ENCODE measurements at places on chromosomes 11 and 22. TPM values are rescaled to one million over a fixed set of nuclear protein-coding genes. Genes with fewer than 3 reads are reported as not detected.

Gene RNASEH2C
- total RNA-seq: 116 TPM

Gene C22orf23
- total RNA-seq: 0.27 TPM

Gene RPS6KA4
- total RNA-seq: 35.3 TPM

Gene NLRP14
- not detected for total RNA-seq

Gene RFPL2
- not detected for total RNA-seq

Gene TPP1
- 50.5 TPM for total RNA-seq

Gene RELA
- 78.9 TPM for total RNA-seq

Gene PNPLA5
- not detected for total RNA-seq

Gene LIMK2
- total RNA-seq: 27.8 TPM

Gene BACE1
- 1.9 TPM for total RNA-seq

Gene SCGB2A2
- not detected for total RNA-seq

Gene STIM1
- total RNA-seq: 43.9 TPM

Gene OR52J3
- not detected for total RNA-seq

Gene OR52N4
- not detected for total RNA-seq

Gene KCNJ1
- not detected for total RNA-seq

Gene EMID1
- total RNA-seq: not detected

Gene AQP11
- total RNA-seq: 0.46 TPM

Gene POLA2
- total RNA-seq: 73.8 TPM

Gene MICAL2
- total RNA-seq: 155 TPM

Gene ACR
- not detected for total RNA-seq

Gene ZNRF3
- total RNA-seq: 1.5 TPM

Gene DKK3
- total RNA-seq: 0.23 TPM

Gene TTC38
- total RNA-seq: 22.7 TPM

Gene P2RX6
- total RNA-seq: 0.38 TPM

Gene AP2A2
- total RNA-seq: 37.8 TPM

Gene PPFIA1
- 41.8 TPM for total RNA-seq

Gene APLNR
- not detected for total RNA-seq

Gene DLG2
- total RNA-seq: 1.4 TPM

Gene THRSP
- not detected for total RNA-seq

Gene FOLR1
- total RNA-seq: not detected

Gene PRR33
- total RNA-seq: 0.08 TPM

Gene MFRP
- total RNA-seq: not detected

Gene MRGPRF
- total RNA-seq: not detected

Gene MPEG1
- total RNA-seq: not detected

Gene SYT12
- total RNA-seq: not detected

Gene SEC14L2
- 6.0 TPM for total RNA-seq

Gene CRYBA4
- not detected for total RNA-seq

Gene HPX
- total RNA-seq: not detected

Gene BTBD18
- not detected for total RNA-seq

Gene PLAAT2
- total RNA-seq: not detected

Gene KRTAP5-2
- not detected for total RNA-seq

Gene IL17REL
- total RNA-seq: 0.13 TPM

Gene ARHGAP20
- total RNA-seq: not detected

Gene NCR3LG1
- total RNA-seq: 6.5 TPM

Gene C1QTNF4
- not detected for total RNA-seq

Gene MMP13
- not detected for total RNA-seq

Gene H19
- not detected for total RNA-seq

Gene IGLL1
- total RNA-seq: not detected

Gene SMDT1
- 66.3 TPM for total RNA-seq

Gene SCGB1C1
- not detected for total RNA-seq

Gene BTG4
- not detected for total RNA-seq

Gene PANX1
- total RNA-seq: 22.7 TPM

Gene HPS5
- total RNA-seq: 16.1 TPM
